SK-N-SH treated with all-trans-retinoic acid at 6 μM for 48 hours (cell line): ENCODE measurements at places on chromosomes 2 and 18.

GRCh38 chr2:169734169-169734847 is 676 bp downstream of the KLHL23 start:
- peak; percentile 30; the same call in 2 of the 3 replicates for ATAC-seq

- ATAC-seq = no peak
Measured at GRCh38 chr2:240998706-240998994, 232 bp downstream of the SNED1 start.

DNA sequence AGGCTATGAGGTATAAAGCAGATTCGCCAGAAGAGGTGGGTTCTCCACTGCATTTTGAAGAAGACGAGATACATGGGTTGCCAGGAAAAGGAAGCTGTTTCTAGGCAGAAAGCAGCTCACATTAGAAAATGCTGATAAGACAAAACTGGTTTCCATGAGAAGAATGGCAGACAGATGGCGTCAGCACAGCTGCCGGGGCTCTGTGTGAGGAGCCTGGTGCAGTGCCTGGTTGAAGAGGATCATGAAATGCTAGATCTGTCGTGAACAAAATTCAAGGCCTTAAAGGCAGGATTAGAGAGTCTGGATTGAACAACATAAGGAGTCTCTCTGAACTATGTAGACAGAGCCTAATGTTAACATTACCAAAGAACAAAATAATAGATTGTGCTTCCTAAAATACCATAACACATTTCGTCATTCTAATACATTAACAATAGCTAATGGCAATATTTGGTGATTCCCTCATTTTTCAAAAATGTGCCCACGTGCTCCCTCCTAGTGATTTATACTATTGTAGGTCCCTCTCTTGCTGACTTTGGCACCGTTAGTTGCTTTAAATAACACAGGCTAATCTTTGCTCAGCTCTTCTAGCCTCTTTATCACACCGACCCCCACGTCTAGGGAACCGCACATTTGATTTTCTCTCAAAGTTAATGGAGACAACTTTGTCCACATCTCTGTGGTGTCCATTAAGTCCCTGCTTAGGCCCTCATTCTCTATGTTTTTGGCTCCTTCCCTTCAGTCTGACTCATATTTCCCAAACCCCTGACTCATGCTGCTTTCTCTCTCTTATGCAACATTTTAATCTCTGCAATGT is 38.2 kb downstream of the EFEMP1 start:
- peak; percentile 78 for ATAC-seq

- no peak for ATAC-seq
Measured at GRCh38 chr2:102278720-102279390, 32.5 kb upstream of the IL1RL1 start.

- ATAC-seq = no peak
Measured at GRCh38 chr18:2508155-2508554, 63.1 kb downstream of the METTL4 start.

DNA sequence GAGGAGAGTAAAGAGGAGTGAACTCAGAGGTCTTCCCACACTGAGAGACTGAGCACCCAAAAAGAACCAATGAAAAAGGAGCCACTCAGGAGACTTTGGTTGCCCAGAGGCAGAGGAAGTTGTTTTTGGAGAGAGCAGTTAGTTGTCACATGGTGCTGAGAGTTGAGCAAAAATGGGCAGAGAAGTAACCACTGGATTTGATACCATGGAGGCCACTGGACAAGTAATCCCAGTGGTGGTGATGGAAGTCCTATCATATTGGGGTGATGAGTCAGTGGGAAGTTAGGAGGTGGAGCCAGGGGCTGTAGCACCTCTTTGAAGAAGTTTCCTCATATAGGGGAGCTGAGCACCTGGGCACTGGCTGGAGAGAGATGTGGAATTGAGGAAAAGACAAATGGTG is 235.8 kb downstream of the TPGS2 start:
- ATAC-seq = no peak

DNA sequence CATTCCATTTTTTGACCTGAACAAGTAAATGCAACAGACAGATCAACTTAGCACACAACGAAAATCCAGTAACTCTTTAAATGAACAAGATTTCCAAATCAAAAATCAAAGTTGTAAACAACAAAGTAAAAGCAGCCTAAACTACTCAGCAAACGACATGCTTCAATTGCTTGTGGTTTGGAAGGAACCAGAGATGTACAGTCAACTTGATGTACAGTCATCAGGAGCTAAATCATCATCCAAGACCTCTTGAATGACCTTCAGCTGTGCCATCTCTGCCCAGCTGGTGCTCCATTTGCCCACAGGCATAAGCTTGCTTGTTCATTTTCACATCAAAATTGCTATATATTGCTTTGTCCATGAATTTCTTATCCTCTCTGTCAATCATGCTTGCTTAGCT is 109.8 kb downstream of the UPP2 start:
- ATAC-seq = no peak

DNA sequence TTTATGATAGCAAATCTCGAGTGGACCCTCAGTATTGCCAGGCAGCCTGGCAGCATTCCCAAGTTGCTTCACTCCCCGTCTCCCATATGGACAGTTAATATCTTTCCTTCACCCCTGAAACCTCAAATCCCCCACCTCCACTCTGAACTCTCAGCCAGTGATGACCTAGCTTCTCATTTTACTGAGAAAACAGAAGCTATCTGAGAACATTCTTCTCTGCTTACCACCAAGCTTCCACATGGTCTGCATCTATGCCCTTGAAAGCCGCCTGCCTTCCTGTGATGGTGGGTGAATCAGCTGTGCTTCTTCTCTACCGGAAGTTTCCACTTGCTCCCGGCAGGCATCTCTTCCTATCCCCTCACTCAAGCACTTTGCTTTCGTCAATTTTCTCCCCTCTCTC is 529.2 kb downstream of the EPHA4 start:
- ATAC-seq = no peak

DNA sequence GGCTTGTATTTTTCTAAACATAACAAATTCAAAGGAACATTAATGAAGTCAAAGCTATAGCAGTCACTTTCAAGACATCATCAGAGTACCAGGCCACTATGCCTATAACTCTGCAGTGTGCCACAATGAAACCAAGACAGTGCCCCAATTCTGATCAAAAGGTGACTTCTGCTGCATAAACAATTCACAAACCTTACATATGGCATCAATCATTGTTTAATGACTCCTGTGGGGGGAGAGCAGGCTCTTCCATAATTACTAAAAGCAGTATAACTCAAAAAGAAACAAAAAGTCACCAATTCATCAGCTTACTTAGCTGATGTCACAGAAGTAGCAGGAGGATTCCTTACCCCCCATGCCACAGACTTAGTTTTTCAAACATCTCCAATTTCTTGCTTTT is 15.5 kb downstream of the LPIN2 start:
- no peak; the same call in 2 of the 3 replicates for ATAC-seq

GRCh38 chr2:86331384-86331783 is 6.0 kb downstream of the REEP1 start:
- no peak for ATAC-seq

DNA sequence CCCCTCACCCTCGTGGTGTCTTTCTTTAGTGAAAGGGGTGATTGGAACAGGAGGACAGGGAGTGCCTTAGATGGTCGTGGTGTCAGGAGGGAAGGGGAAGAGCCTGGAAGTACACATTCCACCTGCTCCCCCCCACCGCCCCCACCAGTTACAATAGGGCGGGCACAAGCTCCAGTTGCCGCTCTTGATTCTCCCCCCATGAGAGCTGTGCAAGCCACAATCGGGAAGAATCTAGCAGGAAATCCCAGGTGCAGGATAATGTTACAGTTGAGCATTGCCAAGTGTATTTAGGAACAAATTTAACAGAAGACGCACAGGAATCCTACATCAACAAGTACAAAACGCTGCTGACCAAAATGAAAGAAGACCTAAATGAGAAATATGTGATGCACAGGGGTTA is 73.6 kb downstream of the ASAP2 start:
- ATAC-seq = no peak

DNA sequence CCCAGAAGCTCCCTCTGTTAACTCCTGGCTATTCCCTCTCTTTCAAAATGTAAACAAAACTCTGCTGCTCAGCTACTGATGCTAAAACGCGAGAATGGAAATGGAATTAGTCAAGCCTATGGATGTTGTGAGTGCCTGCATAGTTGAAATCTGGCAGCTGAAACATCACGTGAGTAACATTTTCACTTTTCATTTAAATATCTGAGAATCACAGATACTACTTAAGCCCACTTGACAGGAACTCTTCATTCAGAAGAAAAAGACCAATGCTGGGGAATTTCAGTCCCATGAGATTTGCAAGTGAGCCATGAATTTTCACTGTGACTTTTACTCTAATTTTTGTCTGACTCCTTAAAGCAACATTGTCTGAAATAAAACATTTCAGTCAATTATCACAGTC is 215.3 kb upstream of the SESTD1 start:
- ATAC-seq = no peak

- no peak for ATAC-seq
Measured at GRCh38 chr18:59033359-59033758, 106.3 kb upstream of the SEC11C start.

DNA sequence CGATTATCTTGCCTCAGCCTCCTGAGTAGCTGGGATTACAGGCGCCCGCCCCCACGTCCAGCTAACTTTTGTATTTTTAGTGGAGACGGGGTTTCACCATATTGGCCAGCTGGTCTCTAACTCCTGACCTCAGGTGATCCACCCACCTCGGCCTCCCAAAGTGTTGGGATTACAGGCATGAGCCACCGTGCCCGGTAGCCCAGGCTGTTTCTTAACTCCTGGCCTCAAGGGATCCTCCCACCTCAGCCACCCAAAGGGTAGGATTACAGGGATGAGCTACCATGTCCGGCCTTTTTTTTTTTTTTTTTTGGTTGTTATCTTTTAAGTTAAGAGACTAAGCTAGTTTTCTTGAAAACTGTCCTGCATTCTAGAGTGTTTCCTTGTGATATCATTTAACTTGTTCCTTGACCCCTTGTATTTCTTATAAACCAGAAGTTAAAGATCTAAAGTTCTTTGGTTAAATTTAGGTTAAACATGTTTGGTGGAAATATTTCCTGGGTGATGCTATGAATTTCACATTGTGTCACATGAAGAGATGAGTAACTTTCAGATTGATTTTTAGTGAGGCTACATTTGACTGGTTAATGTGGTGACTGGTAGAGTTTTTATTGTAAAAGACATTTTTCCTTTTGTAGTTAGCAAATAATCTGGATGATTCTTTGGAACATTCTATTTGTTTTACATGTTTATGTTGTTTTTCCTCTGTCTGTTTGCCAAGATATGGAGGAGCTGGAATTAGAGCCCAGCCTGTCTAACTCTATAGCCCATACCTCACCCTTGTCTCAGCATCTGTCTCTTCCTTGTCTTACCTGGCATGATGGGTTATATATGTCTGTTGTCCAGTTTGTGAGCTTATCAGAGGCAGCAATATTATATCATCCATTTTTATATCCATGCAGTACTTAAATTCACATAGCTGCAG is 5.2 kb downstream of the NCAPH start:
- no peak for ATAC-seq

DNA sequence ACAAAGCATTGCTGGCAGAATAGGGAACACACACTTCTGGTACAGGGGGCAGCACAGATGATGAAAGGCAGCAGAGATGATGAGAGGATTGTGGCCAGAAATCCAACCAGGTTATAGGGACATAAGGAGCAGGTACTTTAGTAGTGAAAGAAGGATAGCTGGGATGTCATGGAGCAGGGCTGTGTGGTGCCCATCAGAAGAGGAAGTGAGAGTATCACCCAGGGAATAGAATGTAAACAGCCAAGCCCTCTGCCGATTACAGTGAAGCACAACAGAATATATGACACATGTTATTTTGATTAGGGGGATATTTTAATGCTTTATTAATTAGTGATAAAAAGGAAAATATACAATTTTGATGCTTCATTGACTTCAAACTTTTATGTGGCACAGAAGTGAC is 883.4 kb upstream of the CDH2 start:
- no peak for ATAC-seq

GRCh38 chr2:15293262-15293937 is 267.7 kb downstream of the NBAS start:
- ATAC-seq = no peak

- ATAC-seq = no peak
Measured at GRCh38 chr2:241612156-241613016, 24.6 kb downstream of the THAP4 start.

DNA sequence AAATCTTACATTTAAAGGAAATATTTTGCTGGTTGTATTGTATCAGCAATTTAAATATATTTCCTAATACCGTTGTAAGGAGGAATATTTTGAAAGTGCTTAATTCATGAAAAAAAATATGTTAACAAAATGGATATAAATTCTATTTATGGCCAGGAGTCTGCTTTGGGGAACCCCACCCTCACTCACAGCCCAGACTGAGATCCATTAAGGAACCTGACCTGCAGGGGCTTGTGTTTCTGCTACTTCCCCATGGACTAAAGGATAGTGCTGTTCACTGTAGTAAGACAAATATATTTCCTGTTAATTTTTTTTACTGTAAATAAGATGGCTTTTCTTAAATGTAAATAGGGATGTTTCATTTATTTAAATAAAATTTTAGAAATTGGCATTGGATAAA is 221.9 kb upstream of the COL3A1 start:
- no peak for ATAC-seq

DNA sequence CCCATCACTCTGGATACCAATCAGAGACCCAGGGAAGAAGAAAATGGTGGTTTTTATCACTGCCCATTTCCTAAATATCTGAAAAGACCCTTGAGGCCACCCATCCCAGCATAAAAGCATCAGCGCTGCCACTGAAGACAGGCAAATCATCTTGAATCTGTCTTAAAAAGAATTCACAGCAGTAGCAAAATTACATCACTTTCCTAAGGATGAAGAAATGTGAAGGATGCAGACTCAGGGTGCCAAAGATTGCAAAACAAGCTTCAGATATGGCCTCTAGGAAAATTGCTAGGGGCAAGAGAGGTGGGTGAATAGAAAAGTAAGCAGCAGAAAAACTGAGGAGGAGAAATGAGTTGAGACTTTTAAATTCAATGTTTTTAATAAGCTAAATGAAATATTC is 70.0 kb downstream of the SLC25A12 start:
- ATAC-seq = no peak

GRCh38 chr2:12702168-12703121 is 14.3 kb upstream of the TRIB2 start:
- peak; percentile 80 for ATAC-seq

GRCh38 chr2:23250371-23250770 is 134.6 kb upstream of the KLHL29 start:
- ATAC-seq = no peak

DNA sequence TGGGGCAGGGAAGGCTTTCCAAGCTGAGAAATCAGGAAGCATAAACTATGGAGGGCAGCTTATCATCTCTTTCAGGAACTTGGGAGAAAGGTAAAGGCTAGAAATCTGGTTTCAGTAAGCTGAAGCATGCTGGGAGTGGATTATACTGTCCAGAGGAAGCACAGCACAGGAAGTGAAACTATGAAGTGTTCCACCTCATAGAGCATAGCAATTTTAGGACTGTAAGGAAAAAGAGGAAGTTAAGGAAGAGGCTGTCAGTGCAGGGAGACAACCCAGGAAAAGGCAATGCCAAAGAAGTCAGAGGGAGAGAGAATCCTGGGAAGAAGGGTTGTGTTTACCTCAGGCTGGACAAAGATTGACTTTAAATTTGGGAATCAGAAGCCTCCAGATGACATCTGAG is 51.9 kb downstream of the EFEMP1 start:
- no peak for ATAC-seq
